ENCODE measurements at places on chromosomes 5 and 9.

GRCh38 chr5:154345255-154345952, 100.4 kb upstream of the SAP30L start:
- no peak for DNase-seq

DNA sequence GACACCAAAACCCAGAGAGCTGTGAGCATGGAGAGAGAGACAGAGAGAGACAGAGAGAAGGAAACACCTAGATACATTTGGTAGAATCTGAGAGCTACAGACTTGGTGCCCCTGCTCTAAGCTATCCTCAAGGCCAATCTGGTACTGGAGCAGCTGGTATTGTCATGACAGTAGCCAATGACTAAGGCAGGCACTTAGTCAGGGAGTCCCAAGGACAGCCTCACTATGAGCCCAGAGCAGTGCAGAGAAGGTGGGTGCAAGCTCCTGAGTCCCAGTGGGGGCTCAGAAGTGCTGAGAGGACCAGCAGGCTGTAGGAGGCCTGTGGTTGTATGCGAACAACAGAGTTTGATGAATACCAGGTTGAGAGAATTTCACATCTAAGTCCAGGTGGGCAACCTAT, 300.4 kb upstream of the ZNF608 start:
- DNase-seq: no peak

GRCh38 chr9:137423514-137424291, 510 bp downstream of the NOXA1 start:
- DNase-seq: no peak

GRCh38 chr9:94903961-94904421, 177.5 kb downstream of the AOPEP start:
- no peak for DNase-seq

- no peak for DNase-seq
These were observed 205.2 kb upstream of the ZNF608 start for GRCh38 chr5:124951661-124952060.

DNA sequence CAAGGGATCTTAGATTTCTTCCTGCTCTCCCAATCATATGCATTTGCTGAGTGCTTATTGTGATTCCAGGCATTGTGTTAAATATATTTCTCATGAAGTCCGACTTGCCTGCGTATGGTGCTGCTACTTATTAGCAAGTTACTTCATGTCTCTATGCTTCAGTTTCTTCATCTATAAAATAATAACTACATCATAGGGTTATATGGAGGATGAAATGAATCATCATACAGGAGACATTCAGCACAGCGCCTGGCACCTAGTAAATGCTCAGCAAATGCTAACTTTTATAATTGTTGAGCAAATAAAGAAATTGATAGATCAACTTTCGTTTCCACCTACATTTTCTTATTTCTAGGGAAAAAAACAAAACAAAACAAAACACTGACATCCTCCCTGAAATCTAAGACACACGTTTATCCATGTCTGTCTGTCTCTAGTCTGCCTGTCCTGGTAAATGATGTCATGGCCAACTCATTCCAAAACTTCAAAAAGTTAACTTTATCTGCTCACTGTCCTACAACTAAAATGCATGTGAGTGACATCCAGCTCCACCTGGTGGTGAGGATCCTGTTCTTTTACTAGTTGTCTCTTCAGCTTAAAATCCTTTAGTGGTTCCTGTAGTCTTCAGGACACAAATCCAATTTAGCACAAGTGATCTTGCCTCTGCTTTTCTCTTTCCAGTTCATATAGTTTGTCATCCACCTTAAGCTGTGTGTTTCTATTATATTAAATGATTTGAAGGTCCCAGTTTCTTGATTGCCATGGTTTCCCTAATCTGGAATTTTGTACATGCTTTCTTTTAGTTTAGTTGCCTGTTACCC, 27.7 kb downstream of the PPP3R2 start:
- DNase-seq: no peak

GRCh38 chr5:57232293-57233033, 58.6 kb downstream of the GPBP1 start:
- no peak for DNase-seq

- DNase-seq: no peak
These were observed at the start of gene PCDHGC5 for GRCh38 chr5:141488591-141489561. PCDHGC5 (plus strand) TSS chr5:141489081; CDS start chr5:141489241, 160 bp downstream.

DNA sequence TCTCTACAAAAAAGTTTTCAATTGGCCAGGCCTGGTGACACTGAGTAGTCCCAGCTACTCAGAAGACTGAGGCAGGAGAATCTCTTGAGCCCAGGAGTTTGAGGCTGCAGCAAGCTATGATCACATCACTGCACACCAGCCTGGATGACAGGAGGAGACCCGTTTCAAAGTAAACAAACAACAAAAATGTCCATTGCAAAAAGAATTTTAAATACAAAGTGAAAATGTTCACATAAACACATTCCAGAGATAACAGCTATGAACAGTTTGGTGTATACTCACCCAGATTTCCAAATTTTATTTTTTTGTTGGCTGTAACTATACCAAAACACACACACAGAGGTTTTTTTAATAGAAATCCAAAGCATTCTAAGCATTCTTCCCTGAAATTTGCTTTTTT, 39.8 kb downstream of the ADRA1B start:
- DNase-seq: no peak

DNA sequence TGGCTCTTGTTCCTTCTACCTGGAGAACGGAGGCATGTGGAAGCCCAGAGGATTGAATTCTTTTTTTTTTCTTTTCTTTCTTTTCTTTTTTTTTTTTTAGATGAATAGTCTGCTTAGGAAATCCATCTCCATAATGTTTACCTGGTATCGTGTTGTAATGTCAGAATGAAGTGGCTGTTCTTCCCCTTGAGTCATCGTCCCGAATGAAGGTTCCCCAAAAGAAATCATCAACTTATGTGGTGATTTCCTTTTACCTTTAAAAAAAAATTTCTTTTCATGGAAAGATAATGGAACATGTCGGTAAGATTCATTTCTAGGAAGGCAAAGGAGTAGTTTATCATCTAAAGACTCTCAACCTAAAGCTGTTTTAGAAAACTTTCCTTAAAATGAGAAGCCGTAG, 59.7 kb downstream of the DOCK8 start:
- no peak for DNase-seq

DNA sequence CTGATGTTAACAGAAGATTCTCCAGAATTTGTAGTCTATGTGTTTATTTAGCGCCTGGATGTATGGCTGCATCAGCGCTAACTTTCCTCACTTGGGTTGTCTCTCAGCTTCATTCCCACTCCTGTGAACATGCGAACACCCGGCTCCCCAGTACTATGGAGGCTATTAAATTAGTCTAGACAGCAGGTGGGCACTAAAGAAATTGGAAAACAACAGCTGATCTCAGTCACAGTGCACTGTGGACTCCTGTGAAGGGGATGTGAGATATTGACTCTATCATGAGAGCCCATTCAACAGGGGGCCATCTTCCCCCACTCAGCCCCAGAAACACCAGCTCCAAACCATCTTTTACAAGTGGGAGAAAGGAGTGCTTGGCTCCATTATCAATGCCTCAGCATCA, 471.0 kb downstream of the KDM4C start:
- DNase-seq: no peak
